ENCODE measurements at places on chromosomes 4 and X.

DNA sequence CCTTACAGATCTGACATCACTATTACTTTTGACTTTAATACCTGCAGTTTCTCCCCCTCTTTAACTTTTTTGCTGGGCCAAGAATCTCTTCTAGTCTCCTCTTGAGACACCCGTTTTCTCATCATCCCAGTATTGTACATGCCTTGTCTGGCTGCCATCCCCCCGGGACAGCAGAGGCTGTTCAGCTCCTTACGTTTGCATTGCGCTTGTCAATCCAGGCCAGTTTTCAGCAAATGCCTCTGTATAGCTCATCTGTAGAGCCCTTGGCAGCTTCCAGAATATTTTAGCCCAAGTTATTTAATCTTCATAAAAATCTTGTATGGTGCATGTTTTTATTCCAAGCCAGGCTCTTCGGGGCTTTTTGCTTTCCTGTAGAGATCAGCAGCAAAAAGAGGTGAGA is 22.3 kb upstream of the HOPX start:
- DNase-seq: no peak

- DNase-seq: no peak
These were observed 2.3 kb upstream of the UVSSA start for GRCh38 chr4:1344696-1345095.

DNA sequence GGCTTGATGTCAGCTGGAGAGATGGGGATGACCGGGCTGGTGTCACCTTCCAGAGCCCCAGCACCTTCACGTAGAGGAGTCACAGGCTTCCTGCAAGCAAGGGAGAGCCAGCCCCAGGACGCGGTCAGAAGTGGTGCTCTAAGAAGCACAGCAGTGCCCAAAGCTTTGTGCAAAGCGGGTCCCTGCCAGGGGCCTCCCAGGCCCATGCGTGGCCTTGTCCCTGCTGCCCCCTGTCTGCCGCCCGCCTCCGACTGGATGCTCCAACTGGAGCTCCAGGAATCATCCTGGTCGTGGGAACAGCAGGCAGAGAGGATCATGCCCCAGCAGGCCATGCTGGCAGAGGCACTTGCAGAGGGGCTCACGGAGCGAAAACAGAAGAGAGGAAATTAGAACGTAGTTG is 40.1 kb upstream of the LRPAP1 start:
- DNase-seq: no peak

DNA sequence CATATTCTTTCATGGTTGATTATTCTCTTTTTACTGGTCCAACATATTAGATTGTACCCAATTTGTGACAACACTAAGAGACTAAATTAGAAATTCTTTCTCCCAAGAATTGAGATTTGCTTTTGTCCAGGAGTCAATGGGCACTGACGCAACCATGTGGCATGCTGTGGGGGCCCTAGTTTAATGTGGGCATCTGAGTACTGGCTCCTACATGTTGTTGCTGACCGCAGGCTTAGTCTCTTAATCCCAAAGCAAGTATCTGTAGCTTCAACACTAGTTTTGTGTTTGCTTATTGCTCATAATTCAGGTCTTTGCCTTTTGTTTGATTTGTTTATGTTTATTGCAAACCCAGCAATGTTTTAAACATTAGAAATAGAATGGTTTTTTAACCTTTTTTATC is 263.4 kb upstream of the NDST4 start:
- no peak for DNase-seq

GRCh38 chr4:8909548-8909947 is 37.9 kb upstream of the HMX1 start:
- no peak for DNase-seq

DNA sequence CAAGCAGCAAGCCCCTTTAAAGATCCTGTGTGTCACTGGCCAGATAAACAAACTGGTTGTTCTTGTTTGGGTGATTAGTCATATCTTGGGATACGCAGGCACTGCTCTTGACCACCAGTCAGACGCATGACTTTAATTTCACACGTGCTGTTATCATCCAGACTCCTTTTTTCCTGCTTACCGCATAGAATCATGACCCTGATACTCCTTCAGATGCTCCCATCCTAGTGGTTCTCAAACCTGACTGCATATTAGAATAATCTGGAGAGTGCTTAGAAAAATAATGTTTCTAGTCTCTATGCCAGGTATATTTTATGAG is 78.8 kb downstream of the CLDN22 start:
- DNase-seq: no peak

DNA sequence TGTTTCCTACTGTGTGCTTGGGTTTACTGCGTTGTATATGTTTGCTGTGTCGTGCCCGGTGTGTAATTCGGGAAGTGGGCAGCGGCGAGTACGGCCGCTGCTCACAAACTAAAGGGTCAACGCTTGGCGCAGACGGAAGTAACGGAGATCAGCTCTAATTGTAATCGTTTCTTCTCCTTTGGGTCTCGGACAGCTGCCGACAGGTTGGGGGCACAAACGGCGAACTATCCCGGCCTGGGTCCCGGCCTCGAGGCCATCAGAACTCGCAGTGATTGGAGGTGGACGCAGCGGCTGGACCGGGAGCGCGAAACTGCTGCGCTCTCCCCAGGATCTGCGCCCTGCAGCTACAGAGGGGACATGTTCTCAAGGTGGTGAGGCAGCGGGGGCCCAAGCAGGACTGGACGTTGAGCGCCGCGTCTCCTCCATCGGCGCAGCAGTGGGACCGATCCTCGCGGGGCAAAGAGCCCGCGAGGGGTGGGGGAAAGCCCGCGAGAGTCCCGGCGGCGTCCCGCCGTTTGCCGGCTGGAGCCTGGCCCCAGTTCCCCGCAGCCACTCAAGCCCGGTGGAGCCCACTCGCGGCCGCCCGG is 516 bp upstream of the ZIC3 start:
- DNase-seq: no peak

DNA sequence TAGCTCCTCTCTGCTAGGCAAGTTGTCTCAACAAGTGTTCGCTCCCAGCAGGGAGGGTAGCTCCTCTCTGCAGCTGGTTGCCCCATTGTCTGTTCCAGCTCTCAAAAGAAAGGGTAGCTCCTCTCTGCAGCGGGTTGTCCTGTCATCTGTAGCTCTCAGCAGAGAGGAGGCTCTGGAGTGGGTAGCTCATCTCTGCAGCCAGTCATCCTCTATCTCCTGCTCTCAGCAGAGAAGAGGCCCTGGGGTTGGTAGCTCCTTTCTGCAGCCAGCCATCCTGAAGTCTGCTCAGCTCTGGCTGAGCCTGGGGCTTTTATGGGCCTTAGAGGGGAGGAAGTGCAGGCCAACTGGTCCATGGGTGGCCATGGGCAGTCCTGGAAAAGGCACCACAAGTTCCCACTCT is 342.7 kb downstream of the PTTG2 start:
- DNase-seq: no peak

- DNase-seq: no peak
These were observed 72.3 kb downstream of the SOX3 start for GRCh38 chrX:140432346-140433175.

DNA sequence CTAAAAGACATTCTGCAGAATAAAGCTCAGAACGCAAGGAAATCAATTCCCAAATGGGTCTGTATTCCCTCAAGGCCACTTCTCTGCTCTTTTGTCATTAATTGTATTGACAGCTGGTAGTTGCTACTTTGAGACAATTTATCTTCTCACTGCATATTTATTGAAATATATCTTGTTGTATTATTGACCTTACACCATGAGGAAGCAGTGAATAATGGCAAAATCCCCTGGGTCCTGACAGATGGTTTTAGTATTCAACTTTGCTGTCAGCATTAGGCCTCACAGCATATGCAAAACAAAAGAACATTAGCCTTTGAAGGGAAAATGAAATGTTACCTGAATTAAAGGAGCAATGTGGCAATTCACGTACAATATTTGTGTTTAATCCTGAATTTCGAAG is 406.1 kb upstream of the TRAM1L1 start:
- DNase-seq: no peak

GRCh38 chrX:110315551-110315950 is 2.3 kb downstream of the AMMECR1 start:
- DNase-seq: no peak

DNA sequence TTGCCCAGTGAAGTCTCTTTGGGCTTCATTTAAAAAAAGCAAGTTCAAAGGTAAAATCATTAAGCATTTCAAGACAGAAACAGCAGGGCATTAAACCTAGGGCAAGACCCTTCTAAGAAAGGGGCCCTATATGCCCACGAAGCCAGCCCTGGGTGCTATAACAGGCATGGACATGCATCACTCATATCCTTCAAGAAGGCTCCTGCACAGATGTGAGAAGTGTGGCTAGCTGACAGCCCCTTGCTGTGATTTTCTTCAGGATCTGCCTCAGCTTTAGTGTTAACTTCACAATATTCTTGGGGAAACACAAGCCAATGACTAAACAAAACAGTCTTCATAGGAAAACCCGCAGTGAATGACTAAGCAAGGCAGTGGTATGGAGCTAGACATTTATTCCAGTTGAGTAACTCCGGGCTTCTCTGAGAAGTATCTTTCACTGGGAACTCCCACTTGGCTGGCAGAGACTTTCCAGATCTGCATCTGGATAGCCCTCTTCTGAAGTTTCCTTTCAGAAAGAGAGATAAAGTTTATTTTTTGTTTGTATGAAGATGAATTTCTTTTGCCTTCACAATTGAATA is 11.9 kb upstream of the MAOA start:
- DNase-seq: no peak

DNA sequence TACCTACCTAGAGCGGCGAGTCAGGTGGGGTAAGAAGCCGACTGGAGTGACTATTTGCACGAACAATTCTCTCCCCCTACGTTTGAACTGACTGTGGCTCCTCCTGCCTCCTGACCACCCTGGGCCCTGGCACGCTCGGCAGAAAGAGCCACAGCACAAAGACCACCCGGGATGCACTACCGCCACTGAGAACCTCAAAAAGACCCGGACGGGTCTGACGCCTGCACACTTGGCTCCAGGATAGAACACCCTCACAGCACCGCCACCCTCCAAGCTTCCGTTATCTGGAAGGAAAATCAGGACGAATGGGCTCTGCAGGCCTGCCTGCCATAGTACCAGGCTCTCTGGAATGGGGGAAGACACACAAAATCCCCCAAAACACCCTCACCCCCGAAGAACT is 2.2 kb downstream of the LRPAP1 start:
- no peak for DNase-seq

GRCh38 chr4:137529432-137529831 is 2.9 kb downstream of the PCDH18 start:
- DNase-seq: no peak

- no peak for DNase-seq
These were observed 100.1 kb downstream of the RTL5 start for GRCh38 chrX:72031634-72032033.

- DNase-seq: no peak
These were observed 39.6 kb downstream of the DDX60L start for GRCh38 chr4:168440442-168441264.

DNA sequence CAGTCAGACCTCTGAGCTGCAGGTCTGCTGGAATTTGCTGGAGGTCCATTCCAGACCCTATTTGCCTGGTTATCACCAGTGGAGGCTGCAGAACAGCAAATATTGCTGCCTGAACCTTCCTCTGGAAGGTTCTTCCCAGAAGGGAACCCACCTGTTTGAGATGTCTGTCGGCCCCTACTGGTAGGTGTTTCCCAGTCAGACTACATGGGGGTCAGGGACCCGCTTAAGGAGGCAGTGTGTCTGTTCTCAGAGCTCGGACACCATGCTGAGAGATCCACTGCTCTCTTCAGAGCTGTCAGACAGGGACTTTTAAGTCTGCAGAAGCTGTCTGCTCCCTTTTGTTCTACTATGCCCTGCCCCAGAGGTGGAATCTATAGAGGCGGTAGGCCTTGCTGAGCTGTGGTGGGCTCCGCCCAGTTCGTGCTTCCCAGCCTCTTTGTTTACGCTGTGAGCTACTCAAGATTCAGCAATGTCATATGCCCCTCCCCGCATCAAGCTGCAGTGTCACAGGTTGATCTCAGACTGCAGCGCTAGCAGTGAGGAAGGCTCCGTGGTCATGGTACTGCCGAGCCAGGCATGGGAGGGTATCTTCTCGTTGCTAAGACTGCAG is 44.1 kb upstream of the KDR start:
- DNase-seq: no peak
